ENCODE measurements at places on chromosomes 5 and 9.
A peak's percentile ranks its signal among the peaks of the same experiment; 100 is the strongest.

DNA sequence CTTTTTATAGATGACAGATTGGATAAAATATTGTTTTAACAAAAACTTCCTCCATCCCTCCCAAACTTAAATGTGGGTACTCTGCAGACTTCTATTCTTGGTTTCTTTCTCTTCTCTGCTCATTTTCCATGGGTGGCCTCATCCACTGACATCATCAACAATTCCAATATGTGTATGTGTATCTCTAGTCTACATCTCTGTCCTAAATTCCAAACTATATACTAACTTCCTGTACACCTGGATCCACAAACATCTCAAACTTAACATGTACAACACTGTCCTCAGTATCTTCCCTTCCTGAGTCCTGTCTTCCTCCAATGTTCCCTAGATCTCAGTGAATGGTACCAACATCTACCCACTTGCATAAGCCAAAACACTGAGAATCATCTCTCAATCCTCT is 28.5 kb upstream of the CDK5RAP2 start:
- no peak for DNase-seq

DNA sequence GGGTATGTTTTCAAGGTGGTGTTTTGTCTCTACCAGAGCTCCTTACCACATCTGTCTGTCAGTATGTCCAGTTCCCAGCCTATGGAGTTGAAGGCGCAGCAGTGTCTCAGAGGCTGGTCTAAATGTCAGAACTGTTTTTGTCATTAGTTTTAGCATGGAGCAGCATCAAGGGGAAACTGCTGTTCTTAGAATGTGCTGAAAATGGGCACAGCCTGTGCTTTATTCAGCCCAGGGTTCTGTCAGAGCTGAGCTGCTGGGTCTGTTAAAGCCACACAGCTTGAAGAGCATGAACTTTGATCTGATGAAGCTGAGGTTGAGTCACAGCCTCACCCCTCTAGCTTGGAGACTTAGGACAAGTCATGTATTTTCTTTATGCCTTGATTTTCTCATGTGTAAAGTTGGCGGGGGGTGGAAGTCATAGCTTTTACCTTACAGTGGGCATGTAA is 71.9 kb downstream of the RALGPS1 start:
- DNase-seq = no peak

DNA sequence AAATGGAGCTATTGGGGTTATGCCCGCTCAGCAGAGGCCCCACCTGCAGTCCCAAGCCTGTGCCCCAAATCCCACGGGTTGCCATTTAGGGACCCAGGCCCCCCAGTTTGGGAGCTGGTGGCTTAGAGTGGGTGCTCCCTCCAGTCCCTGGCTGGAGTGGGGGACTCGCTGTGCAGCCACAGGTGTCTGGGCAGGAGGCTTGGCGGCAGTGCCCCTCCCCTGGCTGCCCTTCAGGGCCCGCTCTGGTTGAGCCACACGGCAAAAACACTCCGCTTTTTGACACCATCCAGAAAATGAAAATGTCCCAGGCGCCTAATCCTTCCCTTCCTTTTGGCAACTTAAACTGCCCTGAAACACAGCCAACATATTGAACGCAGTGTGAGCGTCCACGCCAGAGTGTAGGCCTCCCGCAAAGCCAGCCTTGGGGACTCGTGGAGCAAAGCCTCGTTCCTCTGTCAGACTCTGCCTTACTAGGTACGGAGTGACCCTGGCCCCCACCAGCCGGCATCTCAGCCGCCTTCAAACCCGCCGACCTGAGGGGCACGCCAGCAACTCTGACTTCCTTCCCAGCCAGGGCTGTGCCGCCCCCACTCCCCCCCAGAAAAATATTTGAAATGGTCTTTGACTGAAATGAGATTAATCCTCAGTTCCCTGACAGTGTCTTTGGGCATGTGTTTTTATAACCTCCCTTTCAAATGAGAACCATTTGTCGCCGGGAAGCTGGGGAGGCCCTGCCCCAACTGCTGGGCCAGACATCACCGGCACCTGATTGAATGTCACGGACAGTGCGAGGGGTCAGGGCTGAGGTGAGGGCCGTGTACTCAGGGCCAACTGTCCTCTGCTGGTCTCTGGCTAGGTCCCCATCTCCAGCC is 98.5 kb upstream of the LMX1B start:
- DNase-seq = no peak

- no peak for DNase-seq
Observed at GRCh38 chr5:43363445-43364152, 48.6 kb downstream of the CCL28 start.

DNA sequence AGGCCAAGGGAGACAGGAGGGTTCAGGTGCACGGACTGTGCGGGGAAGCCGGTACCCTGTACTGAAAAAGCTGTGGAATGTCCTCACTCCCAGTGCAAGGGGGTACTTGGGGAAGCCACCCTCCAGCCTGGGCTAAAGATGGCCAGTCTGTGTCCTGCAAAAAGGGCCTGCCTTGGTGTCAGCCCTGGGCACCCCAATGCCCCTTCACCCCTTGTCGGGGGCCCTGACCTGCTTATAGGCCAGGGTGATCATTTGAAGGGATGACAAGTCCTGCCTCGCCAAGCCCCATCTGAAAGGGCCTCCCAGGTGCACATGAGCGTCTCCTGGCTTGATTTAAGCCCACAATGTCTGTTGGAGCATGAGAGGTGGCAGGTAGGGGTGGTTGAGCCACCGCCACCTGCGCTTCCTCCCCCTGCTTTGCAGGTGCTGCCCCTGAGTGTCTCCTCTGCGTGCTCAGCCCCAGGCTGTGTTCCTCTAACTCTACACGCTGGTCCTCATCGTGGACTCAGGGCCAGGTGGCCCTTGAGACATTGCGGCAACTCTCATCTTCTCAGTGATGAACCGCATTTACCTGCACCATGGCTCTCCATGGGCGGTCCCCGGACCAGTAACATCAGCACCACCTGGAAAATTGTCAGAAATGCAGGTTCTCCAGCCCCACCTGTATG is 97.0 kb downstream of the ANKRD33B start:
- no peak for DNase-seq

DNA sequence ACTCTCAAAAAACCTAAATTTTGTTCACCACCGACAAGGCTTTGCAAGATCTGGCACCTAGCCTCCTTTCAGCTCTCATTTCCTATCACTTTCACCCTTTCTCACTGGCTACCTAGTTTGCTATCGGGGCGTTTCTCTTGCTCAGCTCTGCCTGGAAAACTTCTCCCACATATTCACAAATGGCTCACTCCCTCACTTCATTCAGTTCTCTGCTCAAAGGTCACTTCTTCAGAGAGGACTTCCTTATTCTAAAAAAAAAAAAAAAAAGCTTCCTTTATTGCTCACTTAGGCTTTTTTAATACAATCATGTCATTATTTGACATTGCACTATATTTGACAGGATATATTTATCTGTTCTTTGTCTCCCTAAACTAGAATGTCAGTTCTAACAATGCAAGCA is 2.1 kb upstream of the SLC25A46 start:
- no peak for DNase-seq

- no peak for DNase-seq
Observed at GRCh38 chr5:18802336-18802735, 1168.1 kb downstream of the TAF11L14 start.

DNA sequence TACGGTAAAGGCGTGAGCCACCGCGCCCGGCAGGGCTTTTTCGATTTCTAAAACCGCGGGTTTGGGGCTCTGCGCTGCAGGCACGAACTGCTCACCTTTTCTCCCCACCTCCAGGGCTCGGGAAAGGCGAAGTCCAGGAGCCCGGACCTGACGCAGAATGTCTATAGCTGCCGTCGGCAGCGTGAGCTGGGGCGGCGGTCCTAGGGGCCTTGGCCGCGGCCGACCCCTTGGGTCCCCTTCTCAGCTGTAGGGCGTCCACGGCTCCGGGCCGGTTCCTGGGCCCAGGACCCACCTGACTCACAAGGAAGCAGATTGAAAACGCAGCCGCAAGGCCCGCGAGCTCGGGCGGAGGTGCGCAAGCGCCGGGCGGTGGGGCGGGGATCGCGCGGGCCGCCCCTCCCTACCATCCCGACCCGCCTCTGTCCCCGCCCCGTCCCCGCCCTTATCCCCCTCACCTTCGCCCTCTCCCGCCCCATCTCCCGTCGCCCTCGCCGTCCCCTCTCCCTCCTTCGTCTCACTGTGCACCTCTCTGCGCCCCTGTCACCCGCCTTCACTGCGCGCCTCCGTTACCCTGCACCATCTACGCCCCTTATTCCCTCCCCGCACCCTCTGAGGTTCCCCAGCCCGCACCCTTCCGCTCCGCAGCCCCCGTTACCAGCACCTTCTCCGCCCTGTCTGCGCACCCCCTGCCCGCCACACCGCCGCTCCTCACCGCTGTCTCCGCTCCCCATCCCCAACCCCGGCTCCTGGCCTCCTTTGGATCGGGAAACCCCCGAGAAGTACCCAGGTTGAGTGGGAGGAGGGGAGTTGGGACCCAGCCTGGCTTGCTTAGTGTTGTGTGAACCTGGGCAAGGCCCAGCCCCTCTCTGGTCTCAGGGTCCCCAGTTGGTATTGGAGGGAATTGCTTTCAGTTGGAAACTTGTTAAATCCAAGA is at the start of gene HDHD3:
HDHD3 (minus strand) TSS at position 353 of the 934 bp plus-strand sequence. CDS start 2,632 bp downstream, outside the sequence.
- peak; percentile 84 for DNase-seq

DNA sequence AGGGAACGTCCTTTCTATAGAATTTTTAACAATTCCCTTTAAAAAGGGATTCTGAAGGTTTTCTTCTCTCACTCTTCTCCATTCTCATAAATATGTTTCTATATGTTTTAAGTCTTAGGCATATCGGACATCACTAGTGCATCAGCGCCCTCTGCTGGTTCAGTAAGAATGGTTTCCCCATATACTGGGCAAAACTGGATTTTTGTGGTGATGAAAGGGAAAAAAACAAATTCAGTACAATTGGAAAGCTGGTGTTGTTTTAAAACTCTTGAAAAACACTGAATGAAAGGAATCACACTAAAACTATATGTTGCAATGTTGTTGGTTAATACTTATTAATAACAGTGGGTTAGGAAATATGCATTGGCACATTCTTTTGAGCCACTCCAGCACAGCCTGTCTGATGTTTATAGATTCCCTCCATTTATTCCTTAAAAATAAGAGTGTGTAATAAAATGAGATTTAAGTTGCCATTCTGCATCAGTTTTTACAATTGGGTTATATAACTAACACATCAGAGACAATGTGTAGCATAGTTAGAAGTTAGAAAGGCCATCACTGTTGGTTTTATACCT is 15.8 kb downstream of the CWC27 start:
- DNase-seq = peak; percentile 68

DNA sequence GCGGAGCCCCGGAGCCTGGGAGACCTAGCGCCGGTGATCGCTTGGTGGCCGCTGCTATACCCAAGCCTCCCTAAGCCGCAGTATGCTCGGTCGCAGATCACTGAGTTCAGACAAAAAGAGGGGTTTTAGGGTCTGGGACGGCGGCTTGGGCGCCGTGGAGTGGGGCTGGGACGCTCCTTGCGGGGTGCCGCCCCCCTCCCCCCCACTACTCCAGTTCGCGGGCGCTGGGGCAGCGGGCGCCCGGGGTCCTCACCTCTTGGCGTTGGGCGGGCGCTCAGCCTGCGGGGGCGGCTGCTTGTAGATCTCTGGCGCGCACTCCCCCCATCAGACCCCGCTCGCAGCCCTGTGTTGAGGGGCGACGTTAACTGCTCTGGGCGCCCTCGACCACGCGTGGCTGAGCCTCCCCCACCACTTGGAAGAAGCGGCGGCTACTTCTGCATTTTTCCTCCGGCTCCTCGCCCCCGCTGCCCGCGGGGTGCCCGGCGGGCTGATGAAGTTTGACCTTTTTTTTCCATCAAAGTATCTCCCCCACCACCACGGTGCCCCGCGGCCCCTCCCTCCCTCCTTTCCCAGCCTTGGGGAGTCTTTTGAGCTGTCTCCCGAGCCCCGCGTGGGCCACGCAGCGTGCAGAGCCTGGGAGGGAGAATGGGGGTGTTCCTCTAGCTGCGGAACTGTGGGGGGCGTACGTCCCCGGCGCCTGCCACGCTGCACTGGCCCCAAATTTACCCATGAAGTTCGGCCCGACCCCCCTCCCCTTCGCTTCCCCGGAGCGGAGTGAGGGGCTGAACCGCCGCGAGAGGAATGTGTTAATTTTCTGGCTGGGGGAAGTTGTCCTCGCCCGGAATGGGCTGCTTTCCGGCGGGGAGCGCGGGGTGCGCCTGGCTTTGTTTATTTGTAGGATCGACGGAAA is 1.2 kb downstream of the CXXC5 start:
- DNase-seq = no peak

DNA sequence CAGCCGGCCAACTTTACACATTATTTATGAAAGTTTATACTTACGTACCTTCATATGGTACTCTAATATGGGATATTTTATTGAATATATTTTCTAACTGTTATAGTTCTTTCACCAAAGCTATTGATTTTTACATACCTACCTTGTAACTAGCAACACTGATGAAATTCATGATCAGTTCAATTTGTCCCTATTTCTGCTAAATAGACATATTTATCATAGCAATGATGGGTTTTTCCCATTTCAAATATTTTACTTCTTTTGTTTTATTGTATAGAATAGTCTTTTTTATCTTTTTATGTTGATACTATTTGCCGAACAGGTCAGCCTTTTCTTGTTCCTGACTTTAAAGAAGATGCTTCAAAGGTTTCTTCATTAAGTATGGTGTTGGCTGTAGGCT is 59.0 kb upstream of the CTNND2 start:
- no peak for DNase-seq

DNA sequence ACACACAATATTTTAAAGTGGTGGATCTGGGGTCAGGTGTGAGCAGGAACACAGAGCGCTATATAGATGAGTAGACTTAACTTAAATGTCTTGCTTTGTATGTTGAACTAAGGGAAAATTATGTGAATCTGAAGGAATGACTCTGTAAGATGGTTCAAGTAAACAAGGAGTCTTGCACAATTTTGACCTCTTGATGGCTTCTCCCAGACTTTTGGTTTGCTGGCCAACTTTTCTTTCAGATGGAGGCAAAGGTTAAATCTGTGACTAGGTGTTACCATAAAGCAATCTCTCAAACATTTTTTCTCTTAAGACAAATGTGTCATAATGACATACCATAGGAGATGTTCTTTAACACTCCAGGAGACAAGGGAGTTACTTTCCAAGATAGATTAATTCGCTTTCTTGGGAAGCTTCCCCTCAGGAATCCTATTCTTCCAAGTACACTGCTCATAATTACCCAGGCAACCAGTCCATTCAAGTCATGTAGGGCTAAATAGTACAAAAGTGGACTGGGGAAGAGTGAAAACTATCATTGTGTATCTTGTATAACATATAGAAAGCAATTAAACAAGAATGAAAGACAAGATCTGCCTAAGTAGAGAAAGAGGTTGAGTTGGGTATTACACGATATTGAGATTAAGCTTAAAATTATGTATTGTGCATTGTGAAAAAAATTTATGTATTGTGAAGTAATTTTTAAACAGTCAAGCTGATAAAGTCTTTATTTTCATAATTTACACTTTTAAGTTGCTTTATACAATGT is 60.3 kb upstream of the SLC27A6 start:
- DNase-seq = no peak

DNA sequence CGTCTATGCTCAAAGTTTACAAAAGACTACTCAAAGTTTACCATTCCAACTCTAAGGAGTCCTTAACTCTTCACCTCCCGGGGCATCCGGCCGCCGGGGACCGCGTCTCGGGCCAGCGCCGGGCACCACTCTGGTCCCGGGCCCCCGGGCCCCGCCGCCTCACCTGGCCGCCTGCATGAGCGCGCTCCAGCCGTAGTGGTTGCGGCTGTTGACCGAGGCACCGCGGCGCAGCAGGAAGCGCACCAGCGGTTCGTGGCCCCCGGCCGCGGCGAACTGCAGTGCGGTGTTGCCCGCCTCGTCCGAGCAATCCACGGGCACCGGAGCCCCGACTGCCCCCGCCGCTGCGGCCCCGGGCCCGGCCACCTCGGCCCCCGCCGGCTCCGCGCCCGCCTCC is 388 bp downstream of the ANKS6 start:
- DNase-seq = no peak

- no peak for DNase-seq
Observed at GRCh38 chr5:172412724-172413286, 41.5 kb downstream of the SH3PXD2B start.
